ENCODE measurements at places on chromosomes 6 and 20. TPM values are rescaled to one million over a fixed set of nuclear protein-coding genes. Genes with fewer than 3 reads are reported as not detected.

The KCNK15 gene
- 0.09 TPM for polyA plus RNA-seq

The OPN5 gene
- polyA plus RNA-seq: 1.5 TPM

The TNFRSF6B gene
- 2.9 TPM for polyA plus RNA-seq

The RREB1 gene
- polyA plus RNA-seq: 29.0 TPM

The RHAG gene
- polyA plus RNA-seq: 1.6 TPM

The RBBP8NL gene
- polyA plus RNA-seq: 2.4 TPM

The SLC29A1 gene
- 38.5 TPM for polyA plus RNA-seq

The ACSS1 gene
- 28.8 TPM for polyA plus RNA-seq

The RCAN2 gene
- polyA plus RNA-seq: 22.4 TPM

The PRDM1 gene
- 3.1 TPM for polyA plus RNA-seq

The MEI4 gene
- polyA plus RNA-seq: 1.6 TPM

The COL21A1 gene
- polyA plus RNA-seq: 92.7 TPM

The RAD21L1 gene
- polyA plus RNA-seq: not detected

The BNIP5 gene
- polyA plus RNA-seq: 0.19 TPM

The MUC21 gene
- not detected for polyA plus RNA-seq

The GPR6 gene
- not detected for polyA plus RNA-seq

The NOL7 gene
- 88.1 TPM for polyA plus RNA-seq

The ZSCAN23 gene
- polyA plus RNA-seq: 20.5 TPM

GRCh38 chr6:44224965-44225305 is 1.5 kb downstream of the SLC29A1 start:
- no peak for DNase-seq

DNA sequence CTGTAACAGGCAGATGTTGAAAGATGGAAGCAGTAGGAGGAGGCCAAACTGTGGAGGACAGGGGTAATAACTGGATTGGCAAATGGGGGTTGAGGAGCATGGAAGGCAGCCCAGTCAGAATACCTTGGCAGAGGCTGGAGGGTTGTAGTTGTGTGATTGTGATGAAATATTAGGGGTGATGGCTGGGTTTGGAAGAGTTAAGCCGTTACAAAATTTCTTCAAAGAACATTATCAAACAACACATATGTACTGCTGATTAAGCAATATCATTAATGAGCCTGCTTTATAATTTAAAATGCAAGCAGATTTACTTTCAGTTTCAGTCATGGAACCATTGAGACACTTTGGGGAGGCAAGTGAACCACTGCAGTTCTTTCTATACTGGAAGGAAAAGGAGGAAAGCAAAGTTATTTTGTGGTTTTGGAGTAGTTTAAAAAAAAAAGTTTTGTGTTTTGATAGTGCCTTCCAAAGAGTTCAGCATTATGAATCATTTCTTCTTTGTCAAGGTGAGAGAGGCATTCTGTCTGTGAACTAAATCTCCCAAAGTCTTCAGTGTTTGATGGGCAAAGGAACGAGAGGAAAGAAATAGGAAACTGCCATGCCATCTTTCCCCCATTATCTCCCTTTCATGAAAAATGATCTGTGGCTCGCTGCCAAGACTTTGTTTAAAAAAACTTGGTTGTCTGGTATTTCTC is 20.7 kb downstream of the FOXO3 start:
- no peak for DNase-seq

DNA sequence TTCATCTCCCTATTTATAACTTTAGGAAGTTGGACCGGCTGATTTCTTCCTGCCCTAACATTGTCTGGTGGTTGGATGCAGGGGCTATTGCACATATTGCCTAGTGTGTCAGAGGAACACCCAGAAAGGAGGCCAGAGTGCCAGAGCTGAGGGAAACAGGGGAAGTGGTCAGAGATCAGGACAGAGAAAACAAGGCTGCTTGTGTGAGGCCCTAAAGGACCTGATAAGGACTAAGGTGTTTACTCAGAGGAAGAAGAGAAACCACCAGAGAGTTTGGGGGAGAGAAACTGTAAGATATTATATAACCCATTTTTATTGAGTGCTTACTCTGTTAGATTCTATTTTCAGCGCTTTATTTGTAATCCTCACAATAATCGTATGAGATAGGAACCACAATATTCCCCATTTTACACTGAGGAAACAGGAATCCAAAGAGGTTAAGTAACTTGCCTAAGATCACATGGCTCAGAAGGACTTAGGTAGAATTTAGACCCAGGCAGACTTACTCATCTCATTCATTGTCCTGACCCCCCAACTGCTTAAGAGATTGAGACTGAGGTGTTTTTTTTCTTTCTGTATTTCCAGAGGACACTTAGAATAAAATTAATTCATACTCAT is 54.0 kb upstream of the REV3L start:
- DNase-seq: no peak

DNA sequence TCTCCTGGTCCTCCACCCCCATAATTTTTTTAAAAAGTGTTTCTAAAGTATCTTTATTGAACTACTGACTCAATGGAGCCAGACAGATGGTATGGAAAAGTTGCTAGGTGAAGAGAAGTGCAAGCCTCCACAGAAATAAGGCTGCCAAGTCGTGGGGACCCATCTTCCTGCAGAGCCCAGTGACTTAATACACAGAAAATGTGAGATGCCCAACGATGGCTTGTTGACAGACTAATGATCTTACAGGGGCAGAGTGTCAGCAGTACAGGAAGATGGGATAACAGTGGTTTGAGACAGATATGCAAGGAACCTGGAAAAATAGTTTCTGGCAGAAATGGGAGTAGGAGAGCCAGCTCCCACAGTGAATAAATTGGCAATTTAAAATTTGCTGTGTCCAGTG is 43.3 kb downstream of the FYN start:
- DNase-seq: no peak

DNA sequence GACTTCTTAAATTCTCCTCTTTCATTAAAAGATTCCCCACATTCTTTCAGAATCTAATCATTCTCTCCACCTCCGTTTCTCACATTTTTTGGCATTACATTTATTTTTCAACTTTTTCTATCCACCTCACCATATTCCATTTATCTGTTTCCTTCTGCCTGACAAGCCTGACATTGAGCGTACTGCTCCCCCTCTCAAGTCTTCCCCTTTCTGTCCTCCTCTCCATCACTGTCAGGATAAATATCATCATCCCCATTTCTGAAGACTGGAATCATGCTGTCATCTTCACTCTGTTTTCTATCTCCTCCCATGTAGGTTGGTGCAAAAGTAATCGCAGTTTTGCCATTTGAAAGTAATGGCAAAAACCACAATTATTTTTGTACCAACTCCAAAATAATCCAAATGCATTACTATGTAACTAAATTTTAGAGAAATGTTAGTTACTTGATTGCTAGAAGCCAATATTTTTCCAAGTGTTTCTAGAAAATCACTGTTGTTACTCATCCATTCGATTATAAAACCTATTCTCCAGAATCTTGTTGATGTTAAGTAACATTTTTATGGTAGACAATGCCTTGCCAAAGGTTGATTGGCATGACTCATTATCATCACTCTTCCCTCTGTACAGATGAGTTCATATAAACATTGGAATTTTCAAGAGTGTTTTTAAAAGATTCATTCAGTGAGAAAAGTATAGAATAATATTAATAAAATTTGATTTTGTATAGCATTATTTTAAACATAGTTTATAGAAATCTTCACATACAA is 292.3 kb upstream of the RNF217 start:
- DNase-seq: no peak

- DNase-seq: no peak
These were observed 101.5 kb downstream of the CAP2 start for GRCh38 chr6:17494919-17495318.

GRCh38 chr6:7216941-7217621 is 95.9 kb downstream of the SSR1 start:
- DNase-seq: peak; percentile 42

GRCh38 chr6:35905141-35905785 is 15.6 kb downstream of the SRPK1 start:
- DNase-seq: no peak

- DNase-seq: no peak
These were observed 403.6 kb downstream of the PLCB1 start for GRCh38 chr20:8535403-8536261.

DNA sequence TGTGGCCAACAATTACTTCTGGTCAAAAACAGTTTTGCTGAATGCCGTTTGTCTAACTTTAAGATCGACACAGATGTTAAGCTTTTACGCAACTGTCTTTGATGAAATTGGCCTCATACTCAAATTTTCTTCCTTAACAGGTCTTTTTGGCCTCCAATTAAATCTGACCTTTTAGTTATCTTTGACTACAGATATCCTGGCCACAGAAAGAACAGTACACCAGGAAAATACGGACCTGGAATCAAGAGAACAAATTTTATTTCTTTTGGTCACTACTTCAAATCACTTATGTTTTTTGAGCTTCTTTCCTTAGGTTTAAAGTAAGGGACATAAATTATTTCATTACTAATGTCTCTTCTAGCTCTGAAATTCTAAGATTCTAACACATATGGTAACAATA is 49.8 kb downstream of the IBTK start:
- DNase-seq: no peak

GRCh38 chr6:42511803-42512422 is 51.9 kb upstream of the UBR2 start:
- no peak for DNase-seq

DNA sequence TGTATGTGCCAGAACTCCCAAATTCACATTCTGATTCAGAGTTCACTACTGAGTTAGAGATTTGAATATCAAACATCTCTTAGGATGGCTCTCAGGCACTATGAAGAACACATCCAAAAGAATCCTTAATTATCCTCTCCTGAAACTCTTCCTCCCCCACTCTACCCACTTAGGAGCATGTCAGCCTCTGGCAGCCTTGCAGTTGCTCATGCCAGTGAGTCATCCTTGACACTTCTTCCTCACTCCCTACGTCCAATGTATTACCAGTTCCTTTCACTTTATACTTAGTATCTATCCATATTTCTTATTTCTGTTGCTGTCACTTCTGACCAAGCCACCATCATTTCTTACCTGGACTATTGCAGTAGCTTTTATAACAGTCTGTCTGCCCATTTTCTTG is 192.0 kb upstream of the IMPG1 start:
- no peak for DNase-seq

DNA sequence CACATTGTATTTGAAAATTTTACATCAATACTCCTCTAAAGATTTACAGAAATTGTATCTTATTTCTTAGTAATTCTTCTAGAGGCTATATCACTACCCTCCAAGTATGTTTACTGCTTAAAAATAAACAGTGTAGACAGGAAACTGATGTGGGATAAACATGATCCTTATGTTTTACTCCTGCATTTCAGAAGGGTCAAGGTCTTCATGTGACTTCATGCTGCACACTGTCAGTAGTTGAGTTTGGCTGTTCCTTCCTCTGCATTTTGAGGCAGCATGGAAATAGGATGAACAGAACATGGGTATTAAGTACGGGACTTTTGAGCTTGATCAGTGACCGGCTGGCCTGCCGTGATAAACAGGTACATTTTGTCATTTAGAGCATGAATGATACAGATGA is 179.2 kb upstream of the FERMT1 start:
- DNase-seq: no peak

GRCh38 chr20:17806739-17807441 is 107.1 kb downstream of the BANF2 start:
- DNase-seq: peak; percentile 84

DNA sequence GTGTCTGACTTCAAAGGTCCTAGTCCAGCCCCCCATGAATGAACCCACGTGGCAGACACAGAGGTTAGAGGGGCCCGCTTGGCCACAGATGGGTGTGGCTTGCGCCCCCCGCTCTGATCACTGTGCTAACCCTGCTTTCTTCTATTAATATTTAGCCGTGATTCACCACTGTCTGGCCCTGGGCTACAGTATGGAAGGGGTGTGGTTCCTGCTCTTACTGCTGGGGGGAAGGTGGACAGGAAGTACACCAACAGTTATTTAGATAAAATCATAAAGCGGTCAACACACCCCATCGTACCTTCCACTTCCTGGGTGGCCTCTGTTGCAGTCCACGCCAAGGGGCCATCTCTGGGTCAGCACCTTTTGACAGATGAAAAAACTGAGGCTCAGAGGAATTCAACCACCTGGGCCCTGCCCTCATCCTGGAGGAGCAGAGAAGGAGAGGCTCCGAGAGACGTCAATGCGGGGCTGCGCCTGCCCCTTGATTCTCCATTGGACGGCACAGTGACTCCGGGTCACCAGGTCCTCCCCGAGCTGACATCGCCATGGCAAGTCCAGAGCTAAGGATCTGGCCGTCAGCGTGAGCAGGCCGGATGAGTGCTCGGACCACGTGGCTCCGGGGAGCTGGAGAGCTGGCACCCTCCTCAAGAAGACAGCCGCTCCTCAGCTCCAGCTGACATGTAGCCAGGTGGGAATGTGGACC is 206.3 kb downstream of the PREX1 start:
- DNase-seq: no peak

- no peak for DNase-seq
These were observed 66.3 kb upstream of the TMEM170B start for GRCh38 chr6:11471261-11471660.

- no peak for DNase-seq
These were observed 32.4 kb downstream of the NQO2 start for GRCh38 chr6:3031857-3032640.

DNA sequence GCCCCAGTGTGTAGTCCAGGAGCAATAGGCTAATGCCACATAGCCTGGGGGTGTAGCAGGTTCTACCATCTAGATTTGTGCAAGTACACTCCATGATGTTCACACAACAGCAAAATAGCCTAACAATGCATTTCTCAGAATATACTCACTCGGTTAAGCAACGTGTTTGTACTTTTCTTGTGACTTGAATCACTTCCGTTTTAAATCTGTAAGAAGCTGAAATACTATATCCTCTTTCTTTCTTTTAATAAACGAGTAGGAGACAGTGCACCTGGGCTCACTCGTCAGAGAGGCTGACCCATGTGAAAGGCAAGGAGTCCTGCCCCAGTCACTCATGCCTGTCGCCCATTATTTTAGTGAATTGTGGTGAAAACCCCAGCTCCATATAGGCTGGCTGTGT is 201.6 kb downstream of the FOXA2 start:
- no peak for DNase-seq

DNA sequence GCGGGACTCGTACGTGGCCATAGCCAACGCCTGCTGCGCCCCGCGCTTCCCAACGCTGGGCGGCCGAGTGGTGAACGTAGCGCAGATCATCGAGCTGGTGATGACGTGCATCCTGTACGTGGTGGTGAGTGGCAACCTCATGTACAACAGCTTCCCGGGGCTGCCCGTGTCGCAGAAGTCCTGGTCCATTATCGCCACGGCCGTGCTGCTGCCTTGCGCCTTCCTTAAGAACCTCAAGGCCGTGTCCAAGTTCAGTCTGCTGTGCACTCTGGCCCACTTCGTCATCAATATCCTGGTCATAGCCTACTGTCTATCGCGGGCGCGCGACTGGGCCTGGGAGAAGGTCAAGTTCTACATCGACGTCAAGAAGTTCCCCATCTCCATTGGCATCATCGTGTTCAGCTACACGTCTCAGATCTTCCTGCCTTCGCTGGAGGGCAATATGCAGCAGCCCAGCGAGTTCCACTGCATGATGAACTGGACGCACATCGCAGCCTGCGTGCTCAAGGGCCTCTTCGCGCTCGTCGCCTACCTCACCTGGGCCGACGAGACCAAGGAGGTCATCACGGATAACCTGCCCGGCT is 3.4 kb downstream of the SLC32A1 start:
- no peak for DNase-seq

DNA sequence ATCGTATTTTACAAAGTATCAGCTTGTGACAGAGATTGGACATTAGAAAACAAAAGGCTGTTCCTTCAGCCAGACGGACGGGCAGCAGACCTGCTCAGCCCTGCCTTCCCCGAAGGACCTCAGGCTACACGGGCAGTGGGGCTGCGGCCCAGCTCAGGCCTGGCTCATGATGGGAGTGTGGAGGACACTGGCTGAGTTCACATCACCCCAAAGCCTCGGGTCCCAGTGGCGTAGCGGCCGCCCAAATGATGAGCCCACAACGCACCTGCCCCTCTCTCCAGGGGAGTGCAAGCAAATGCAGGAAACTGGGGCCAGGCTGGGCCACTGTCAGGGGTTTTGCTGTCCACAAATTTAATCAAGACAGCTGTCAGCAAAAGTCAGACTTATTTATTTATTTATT is 356.8 kb downstream of the TAF4 start:
- DNase-seq: no peak

Measured in renal pelvis (tissue), 12 donors.